ENCODE measurements at places on chromosomes 2 and 18.

DNA sequence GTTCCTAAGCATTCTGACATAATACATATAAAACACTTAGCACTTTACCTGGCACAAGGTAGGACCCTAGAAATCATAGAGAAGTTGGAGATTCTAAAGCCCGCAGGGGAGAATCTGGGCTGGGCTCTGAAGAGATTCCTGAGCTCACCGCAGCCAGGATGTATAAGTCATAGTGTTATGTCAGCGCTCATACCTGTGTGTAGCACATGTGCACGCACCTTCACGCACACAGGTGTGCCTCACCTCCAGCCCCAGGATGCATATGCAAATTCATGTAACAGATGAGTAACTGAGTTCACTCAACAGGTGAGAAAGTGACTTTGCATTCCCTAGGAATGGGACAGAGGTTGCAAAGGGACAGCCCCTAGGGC lies 7.9 kb upstream of the SDC1 start:
- DNase-seq: no peak

DNA sequence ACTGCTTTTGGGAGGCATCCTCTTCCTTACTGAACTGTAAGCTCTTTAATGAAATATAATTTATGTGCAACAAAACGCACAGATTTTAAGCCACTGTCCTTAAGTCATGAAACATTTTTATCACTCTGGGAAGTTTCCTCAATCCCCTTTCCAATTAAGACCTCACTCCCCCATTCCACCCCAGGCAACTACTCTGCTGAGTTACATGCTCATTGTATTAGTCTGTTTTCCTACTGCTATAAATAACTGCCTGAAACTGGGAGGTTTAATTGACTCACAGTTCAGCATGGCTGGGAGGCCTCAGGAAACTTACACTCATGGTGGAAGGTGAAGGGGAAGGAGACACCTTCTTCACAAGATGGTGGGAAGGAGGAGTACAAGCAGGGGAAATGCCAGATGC lies 46.5 kb upstream of the KCNE4 start:
- DNase-seq: no peak

DNA sequence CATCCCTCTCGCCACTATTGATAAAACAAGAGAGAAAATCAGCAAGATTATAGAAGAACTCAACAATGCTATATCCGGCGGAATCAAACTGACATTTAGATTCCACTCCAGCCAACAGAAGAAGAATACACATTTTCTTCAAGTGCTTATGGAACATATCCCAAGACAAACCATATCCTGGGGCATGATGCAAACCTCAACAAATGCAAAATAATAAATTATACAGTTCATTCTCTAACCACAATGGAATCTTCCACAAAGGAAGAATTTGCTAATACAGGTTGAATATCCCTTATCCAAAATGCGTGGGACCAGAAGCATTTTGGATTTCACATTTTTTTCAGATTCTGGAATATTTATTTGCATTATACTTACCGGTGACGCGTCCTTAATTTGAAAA lies 51.4 kb upstream of the YPEL5 start:
- DNase-seq: no peak

GRCh38 chr2:143229411-143229810 lies 100.2 kb downstream of the ARHGAP15 start:
- DNase-seq: no peak

DNA sequence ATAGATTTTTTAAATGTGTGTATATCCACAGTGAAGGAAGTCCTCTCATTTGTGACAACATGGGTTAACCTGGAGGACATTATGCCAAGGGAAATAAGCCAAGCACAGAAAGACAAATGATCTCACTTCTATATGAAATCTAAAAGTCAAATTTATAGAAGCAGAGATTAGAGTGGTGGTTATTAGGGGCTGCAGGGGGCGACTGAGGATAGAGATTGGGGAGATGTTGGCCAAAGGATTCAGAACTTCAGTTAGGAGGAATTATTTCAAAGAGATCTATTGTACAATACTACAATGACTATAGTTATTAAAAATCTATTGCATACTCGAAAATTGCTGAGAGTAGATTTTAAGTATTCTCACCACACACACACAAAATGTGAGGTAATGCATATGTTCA lies 252.4 kb upstream of the SLC39A10 start:
- peak; percentile 5 for DNase-seq

GRCh38 chr2:626491-627339 lies 50.5 kb downstream of the TMEM18 start:
- no peak for DNase-seq
